ENCODE measurements at places on chromosomes 7 and 10.
A peak's percentile ranks its signal among the peaks of the same experiment; 100 is the strongest.

GRCh38 chr7:151597541-151598444 is 78.1 kb upstream of the RHEB start:
- DNase-seq, result peak; percentile 96

GRCh38 chr10:77082601-77083252 is 554.9 kb downstream of the KCNMA1 start:
- DNase-seq, result no peak

DNA sequence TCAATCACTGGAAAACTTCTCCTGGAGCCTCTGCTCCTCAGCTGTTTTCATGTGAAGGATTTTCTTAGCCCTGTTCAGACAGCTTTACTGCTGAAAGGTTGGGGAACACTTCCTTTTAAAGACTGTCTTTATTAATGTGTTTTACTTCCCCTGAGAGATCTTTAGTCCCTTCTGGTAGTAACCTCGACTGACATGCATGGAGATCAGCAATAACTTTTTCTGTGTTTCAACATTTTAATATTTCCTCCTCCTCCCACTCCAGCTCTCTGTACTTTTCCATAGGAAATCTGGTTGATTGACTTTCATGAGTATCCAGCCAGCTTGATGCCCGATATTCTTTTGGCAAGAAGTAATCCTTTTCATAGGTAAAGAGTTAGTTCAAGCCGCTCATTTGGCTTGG is 62.7 kb upstream of the STRIP2 start:
- no peak for DNase-seq

- peak; percentile 63 for DNase-seq
Measured at GRCh38 chr7:47653550-47654411, 71.9 kb upstream of the TNS3 start.

DNA sequence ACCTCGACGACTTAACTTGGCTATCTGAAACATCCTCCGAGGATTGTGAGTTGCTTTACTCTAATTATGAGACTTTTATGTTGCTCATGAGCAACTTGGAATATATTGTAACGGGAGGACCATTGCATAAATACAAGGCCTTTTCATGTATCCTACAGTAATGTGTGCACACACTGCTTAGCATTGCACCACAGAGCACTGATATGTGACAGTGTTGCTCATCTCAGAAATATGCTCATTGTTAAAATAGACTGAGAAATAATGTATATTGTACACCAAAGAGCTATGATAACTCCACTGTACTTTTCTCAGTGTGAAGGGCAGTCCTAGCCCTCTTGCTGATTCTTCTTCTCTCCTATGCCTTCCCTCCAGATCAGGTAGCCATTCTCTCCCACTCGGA is 102.8 kb upstream of the CDK13 start:
- no peak for DNase-seq

DNA sequence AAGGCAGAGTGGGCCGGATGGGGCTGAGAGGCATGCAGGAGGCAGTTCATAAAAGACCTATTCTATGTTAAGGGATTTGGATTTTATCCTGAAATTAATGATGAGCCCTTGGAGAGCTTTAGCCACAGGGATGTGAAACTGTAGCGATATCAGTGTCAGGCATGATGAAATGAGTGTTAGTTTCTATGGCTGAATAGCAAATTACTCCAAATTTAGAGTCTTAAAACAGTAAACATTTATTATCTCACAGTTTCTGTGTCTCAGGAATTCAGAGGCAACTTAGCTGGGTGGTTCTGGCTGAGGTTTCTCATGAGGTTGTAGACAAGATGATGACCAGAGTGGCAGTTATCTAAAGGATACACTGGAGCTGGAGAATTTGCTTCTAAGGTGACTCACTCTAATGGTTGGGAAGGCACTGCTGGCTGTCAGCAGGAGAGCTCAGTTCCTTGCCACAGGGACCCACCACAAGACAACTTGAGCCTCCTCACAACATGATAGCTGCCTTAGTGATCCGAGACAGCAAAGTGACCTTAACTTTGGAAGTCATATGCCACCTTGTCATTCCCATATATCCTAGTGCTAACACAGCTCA is 36.7 kb upstream of the SFTPD start:
- DNase-seq, result no peak

GRCh38 chr7:73707045-73707631 is 12.3 kb downstream of the STX1A start:
- peak; percentile 51 for DNase-seq
